ENCODE measurements at places on chromosomes 12 and 14. TPM values are rescaled to one million over a fixed set of nuclear protein-coding genes. Genes with fewer than 3 reads are reported as not detected.
A peak's percentile ranks its signal among the peaks of the same experiment; 100 is the strongest.

Gene CPNE6
- total RNA-seq: not detected

Gene HOXC11
- total RNA-seq: not detected

Gene AKAP6
- 0.82 TPM for total RNA-seq

Gene OR6C70
- not detected for total RNA-seq

Gene MORN3
- 1.2 TPM for total RNA-seq

Gene ZC2HC1C
- 2.8 TPM for total RNA-seq

- H3K27me3 ChIP-seq: peaks cover 9% of the 10 kb centered on the region
- DNase-seq: no peak
- H3K4me3 ChIP-seq: no peak overlapping the region
Observed at GRCh38 chr12:52381206-52381605, 4.2 kb downstream of the KRT84 start.

GRCh38 chr12:6620137-6620884, 13.1 kb upstream of the CHD4 start:
- H3K27ac ChIP-seq: no peak overlapping the region
- peak; percentile 55 for DNase-seq
- no peaks in the 10 kb centered on the region for H3K27me3 ChIP-seq

- H3K36me3 ChIP-seq: no peaks in the 10 kb centered on the region
- no peak overlapping the region for H3K4me3 ChIP-seq
- H3K4me1 ChIP-seq: no peaks in the 10 kb centered on the region
- H3K27ac ChIP-seq: no peak overlapping the region
Observed at GRCh38 chr12:20264608-20265114, 103.7 kb upstream of the PDE3A start.

DNA sequence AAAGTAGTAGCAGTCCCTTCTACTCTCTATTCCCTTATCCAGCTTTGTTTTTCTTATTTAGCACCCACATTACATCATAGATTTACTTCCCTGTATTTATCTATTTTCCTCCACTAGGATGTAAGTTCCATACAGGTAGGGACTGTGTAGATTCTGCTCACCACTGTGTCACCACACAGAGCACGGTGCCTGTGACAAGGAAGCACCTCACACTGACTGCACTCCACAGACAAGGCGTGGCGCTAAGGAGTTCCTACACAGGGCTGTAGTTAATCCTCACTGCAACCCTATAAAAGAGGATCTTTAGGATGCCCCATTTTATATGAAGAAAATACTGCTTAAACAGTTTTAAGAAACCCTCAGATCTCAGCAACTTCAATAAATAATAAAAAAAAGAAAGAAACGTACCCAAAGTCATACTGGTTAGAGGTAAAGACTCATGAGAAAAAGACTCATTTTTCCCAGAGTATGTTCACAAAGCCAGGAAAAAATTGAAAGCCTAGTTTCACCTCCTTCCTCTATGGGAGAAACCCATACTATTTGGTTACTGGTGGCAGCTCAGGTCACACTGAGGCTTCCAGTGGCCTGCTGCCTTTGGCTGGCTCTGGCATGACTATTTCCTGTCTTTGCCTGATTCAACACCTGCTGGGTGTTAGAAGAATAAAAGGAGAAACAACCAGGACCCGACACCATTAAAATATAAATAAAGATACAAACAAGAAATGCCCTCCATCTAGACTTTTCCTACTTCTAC, 36.9 kb downstream of the RAD9B start:
- H3K4me1 ChIP-seq: peaks cover 26% of the 10 kb centered on the region
- H3K4me3 ChIP-seq: no peak overlapping the region
- peaks cover 44% of the 10 kb centered on the region for H3K36me3 ChIP-seq
- DNase-seq: no peak

DNA sequence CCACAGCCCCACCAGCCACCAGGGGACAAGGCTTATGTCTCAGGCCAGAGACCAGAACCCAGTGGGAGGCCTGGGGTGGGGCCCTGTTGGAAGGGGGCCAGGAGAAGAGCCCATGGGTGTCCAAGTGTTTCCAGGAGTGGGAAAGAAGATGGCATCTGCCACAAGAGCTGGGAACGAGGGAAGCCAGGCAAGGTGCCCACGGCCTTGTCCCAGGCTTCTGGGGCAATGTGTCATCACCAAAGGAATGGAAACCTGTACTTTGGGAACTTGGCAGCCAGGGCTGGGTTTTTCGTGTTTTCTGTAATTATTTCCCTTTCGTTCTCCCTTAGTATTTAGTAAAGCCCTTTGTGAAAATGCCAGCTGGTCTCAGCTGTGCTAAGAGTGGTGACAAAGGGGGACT, 5.3 kb upstream of the PGF start:
- H3K4me3 ChIP-seq: no peak overlapping the region
- no peak for DNase-seq
- H3K36me3 ChIP-seq: no peaks in the 10 kb centered on the region
- no peak overlapping the region for H3K27ac ChIP-seq

- H3K27ac ChIP-seq: no peak overlapping the region
- peaks cover 65% of the 10 kb centered on the region for H3K27me3 ChIP-seq
- DNase-seq: peak; percentile 79
- no peaks in the 10 kb centered on the region for H3K36me3 ChIP-seq
- H3K4me1 ChIP-seq: no peaks in the 10 kb centered on the region
Observed at GRCh38 chr14:106564058-106564643, 1037.8 kb downstream of the TMEM121 start.

DNA sequence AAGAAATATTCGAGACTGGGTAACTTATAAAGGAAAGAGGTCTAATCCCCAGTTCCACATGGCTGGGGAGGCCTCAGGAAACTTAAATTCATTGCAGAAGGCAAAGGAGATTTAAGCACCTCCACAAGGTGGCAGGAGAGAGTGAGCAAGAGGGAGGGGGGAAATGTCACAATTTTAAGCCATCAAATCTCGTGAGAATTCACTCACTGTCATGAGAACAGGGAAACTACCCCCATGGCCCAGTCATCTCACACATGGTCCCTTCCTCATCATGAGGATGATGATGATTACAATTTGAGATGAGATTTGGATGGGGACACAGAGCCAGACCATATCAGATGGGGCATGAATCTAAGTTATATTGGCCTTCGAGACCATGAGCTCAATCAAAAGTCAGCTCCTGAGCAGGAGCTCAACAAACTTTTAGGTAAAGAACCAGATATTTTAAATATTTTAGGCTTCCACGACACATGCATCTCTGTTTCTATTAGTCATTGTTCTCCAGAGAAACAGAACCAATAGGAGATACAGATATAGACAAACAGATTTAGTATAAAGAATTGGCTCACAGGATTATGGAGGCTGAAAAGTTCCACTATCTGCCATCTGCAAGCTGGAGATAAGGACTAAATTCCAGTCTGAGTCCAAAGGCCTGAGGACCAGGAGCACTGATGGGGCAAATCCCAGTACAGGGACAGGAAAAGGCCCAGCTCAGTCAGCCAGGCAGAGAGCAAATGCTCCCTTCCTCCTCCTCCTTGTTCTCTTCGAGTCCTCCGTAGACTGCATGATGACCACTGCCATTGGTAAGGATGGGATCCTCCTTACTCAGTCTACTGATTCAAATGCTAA, 24.9 kb downstream of the DGLUCY start:
- H3K27ac ChIP-seq: peak overlapping the region; percentile 79
- H3K4me3 ChIP-seq: no peak overlapping the region
- H3K36me3 ChIP-seq: peaks cover 54% of the 10 kb centered on the region
- H3K27me3 ChIP-seq: no peaks in the 10 kb centered on the region
- peaks cover 57% of the 10 kb centered on the region for H3K4me1 ChIP-seq

DNA sequence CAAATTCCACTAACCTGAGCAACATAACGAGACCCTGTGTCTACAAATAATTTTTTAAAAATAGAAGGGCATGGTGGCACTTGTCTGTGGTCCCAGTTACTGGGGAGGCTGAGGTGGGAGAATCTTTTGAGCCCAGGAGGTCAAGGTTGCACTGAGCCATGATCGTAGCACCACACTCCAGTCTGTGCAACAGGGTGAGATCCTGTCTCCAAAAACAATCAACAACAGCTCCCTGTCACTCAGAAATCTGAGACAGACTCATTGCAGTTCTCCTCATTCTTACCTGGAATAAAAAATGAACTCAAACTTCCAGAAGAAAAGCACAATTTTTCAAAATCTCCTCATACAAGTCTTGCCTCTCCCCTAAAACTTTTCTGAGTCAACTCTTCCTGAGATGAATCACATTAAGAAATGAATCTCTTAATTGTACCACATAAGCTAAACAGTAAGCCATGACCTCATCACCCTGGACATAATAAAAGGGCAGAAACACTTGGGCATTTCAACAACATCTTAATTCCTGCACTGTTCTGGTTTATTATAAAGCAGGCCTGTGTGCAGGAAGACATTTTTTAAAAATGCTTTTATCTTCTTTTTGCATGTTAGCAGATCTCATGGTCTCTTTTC, 214.3 kb upstream of the CDKN3 start:
- no peaks in the 10 kb centered on the region for H3K36me3 ChIP-seq
- H3K27me3 ChIP-seq: peaks cover 52% of the 10 kb centered on the region
- H3K4me3 ChIP-seq: no peak overlapping the region
- H3K4me1 ChIP-seq: no peaks in the 10 kb centered on the region

DNA sequence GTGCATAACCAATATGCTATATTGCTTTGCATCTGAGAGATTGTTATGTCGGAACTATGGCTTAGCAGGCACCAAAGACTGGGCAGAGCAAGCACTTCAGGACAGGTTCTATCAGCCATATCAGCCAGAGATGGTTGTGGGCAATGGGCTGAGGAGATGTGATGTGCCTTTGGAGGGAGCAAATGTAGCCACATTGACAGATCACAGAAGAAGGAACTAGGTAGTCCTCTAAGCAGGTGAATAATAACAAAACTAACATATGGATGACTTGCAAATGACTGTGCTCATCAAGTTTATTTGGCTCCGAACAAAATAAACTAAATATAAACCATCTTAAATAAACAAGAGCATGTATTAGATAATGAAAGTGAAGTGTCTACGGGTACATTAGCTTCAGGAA, 291.7 kb downstream of the RMST start:
- DNase-seq: no peak
- H3K36me3 ChIP-seq: no peaks in the 10 kb centered on the region
- H3K27me3 ChIP-seq: no peaks in the 10 kb centered on the region
- no peaks in the 10 kb centered on the region for H3K4me1 ChIP-seq
- H3K4me3 ChIP-seq: no peak overlapping the region
- no peak overlapping the region for H3K27ac ChIP-seq

DNA sequence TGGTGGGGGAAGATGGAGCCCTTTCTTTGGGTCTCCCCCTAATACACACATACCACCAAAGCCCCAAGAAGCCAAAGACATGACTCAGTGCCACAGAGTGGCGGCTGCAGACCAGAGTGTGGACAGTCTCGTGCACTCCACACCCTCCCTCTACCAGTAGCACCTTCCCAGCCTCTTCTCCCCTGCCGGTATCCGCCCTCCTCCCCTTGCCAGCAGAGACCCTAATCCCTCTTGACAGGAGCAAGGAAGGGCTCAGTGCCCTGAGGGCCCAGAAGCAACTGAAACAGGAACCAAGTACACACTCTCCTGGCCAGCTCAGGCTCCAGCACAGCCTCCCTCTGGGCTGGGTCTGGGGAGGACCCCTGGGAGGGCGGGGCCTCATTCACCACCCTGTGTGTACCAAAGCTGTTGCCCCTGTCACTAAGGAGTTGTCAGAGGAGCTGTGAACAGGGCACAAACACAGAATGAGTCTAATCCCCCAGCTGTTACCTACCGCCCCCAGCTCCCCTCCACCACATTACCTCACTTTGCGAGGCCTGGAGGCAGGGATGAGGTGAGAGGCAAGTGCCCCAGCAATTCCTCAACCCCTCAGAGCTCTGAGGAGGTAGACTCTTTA, 8.2 kb downstream of the SPRYD3 start:
- H3K4me3 ChIP-seq: no peak overlapping the region
- H3K4me1 ChIP-seq: peaks cover 4% of the 10 kb centered on the region
- peaks cover 12% of the 10 kb centered on the region for H3K36me3 ChIP-seq
- H3K27me3 ChIP-seq: no peaks in the 10 kb centered on the region
- H3K27ac ChIP-seq: no peak overlapping the region
- DNase-seq: no peak

DNA sequence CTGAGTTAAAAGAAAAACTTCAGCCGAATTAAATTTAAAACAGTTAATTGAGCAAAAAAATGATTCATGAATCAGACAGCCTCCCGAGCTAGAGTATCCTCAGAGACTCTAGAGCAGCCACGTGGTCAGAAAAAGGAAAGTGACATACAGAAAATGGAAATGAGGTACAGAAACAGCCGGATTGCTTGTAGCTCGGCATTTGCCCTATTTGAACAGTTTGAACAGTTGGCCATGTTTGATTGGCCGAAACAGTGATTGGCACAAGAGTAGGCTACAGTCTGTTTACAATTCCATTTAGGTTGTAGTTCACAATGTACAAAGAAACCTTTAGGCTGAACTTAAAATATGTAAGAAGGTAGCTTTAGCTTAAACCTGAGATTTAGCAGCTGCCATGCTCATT, 12.9 kb upstream of the OXA1L start:
- peaks cover 15% of the 10 kb centered on the region for H3K27me3 ChIP-seq
- peaks cover 2% of the 10 kb centered on the region for H3K36me3 ChIP-seq
- H3K27ac ChIP-seq: no peak overlapping the region
- DNase-seq: no peak

DNA sequence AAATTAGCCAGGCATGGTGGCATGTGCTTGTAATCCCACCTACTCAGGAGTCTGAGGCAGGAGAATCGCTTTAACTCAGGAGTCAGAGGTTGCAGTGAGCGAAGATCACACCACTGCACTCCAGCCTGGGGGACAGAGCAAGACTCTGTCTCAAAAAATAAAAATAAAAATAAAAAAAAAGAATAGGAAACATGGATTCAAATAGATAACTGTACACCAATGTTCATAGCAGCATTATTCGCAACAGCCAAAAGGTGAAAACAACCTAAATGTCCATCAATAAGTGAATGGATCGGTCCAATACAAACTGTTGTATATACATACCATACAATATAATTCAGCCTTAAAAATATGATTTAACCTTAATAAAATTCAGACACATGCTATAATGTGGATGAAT, 3.1 kb upstream of the RIPK3 start:
- no peak overlapping the region for H3K4me3 ChIP-seq
- H3K27me3 ChIP-seq: peaks cover 32% of the 10 kb centered on the region
- no peak for DNase-seq
- H3K36me3 ChIP-seq: peaks cover 7% of the 10 kb centered on the region

DNA sequence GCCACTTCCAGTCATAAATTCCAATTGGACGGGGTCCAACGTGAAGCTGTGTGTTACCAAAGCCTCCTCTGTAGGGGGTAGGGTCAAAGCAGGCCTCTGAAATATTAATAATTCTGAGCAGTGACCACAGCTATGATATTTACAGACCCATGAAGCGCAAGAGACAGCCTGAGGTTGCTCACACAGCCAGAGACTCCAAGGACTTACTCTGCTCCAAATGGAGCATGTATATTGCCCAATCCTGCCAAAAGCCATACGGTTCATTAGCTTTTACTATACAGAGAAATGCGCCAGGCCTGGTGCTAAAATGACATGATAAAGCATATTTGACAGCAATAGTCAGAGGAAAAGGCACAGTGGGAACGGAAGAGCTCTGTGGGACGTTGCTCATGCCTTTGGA, 151.3 kb downstream of the PAH start:
- no peaks in the 10 kb centered on the region for H3K36me3 ChIP-seq
- peaks cover 21% of the 10 kb centered on the region for H3K27me3 ChIP-seq
- no peak overlapping the region for H3K4me3 ChIP-seq
- DNase-seq: no peak
